ENCODE measurements at places on chromosomes 3 and 15.

DNA sequence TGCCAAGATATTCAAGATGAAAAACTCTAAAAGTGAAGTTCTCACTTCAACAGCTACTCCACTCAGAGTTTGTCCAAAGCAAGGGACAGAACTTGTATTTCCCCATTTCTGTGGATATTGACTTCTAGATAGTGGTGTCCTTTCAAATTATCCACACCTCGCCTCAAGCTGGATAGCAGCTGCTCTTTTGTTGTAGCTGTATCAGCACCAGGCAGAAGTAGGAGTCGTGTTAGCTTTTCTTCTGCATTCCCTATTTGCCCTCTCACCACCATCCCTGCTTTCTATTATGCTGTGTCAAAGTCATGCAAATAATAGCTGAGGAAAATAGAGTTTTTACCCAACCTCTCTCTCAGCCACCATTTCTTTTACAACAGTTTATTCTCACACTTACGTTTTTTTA lies 303.8 kb downstream of the EPHA3 start:
- DNase-seq, result no peak

- DNase-seq, result no peak
Measured at GRCh38 chr3:178538056-178538455, 1.8 kb downstream of the KCNMB2 start.

DNA sequence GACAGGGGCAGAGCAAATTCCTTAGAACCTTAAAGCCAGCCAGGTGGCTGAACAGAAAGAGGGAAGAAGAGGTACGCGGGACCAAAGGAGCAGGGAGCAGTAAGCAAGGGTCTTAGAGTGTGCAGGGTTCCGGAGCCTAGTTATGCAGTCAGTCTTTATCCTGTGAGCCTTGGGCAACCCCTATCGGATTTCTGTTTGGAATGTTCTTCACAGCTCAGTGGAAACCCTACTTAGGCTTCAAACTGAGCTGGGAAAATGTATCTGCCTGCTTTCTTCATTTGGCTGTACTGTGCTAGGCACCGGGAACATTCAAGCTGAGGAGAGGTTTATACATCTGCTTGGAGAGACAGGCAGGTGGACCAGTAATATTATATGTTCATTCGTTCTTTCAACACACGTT lies 37.1 kb downstream of the PSMD6 start:
- DNase-seq, result no peak

GRCh38 chr3:29201604-29202003 lies 79.3 kb upstream of the RBMS3 start:
- no peak for DNase-seq

DNA sequence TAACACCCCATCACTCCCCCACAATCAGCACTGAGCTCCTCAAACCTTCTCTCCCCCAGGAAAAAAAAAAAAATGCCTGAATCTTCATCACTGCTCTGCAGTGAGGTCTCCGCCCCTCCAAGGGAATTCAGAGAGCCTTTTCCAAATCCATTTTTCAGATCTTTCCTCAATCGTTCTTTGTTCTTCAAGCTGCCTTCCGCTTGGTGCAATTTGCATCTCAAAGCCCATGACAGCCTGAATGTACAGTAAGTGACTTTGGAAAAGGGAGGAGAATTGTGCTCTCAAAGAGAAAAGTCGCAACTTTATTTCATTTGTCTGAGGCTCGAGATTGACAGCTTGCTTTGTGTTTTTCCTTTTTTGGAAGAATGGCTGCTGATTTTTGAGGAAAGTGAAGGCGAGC lies 75.0 kb downstream of the CORO2B start:
- DNase-seq, result no peak

DNA sequence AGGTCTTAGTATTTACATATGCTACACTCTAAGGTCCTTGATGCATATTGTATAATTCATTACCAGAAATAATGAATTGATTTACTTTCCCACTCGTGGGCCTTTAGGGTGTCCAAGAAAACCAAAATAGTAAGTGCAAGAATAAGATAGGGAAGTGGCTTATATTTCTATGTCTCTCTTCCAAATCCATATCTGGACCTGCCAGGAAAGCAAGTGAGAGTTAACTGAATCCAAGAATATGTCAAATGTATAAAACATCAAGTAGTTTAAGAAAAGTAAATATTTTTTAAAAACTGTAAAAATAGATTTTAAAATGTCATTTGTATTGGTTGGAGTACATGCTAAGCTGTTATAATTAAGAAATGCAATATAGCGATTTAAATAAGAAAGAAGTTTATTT lies 1072.1 kb downstream of the OTOL1 start:
- DNase-seq, result no peak

- DNase-seq, result no peak
Measured at GRCh38 chr15:100345438-100345837, 3.7 kb upstream of the ADAMTS17 start.

All from activated T-helper 1 cell treated with Interleukin-2 at 50 U/mL for 16 hours (primary cell).